ENCODE measurements at places on chromosomes 3 and 15.

- no peak for DNase-seq
Observed at GRCh38 chr3:133505813-133506212, 67.7 kb upstream of the CDV3 start.

DNA sequence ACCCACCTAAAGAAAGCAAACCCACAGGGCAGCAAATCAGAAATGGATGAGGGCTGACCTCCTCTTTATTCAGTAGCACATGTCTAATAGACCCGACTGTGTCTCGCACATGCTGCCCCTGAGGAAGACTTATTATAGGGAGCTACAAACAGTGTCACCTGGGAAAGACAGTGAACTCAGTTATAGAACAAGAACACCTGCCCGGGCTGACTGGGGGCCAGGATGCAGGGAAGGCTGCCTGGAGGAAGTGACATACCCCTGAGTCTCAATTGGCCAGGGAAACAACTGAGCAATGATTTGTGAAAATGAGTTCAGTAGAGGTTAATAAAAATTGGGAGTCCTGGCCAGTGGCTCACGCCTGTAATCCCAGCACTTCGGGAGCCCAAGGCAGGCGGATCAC, 78.7 kb upstream of the CGNL1 start:
- no peak for DNase-seq

DNA sequence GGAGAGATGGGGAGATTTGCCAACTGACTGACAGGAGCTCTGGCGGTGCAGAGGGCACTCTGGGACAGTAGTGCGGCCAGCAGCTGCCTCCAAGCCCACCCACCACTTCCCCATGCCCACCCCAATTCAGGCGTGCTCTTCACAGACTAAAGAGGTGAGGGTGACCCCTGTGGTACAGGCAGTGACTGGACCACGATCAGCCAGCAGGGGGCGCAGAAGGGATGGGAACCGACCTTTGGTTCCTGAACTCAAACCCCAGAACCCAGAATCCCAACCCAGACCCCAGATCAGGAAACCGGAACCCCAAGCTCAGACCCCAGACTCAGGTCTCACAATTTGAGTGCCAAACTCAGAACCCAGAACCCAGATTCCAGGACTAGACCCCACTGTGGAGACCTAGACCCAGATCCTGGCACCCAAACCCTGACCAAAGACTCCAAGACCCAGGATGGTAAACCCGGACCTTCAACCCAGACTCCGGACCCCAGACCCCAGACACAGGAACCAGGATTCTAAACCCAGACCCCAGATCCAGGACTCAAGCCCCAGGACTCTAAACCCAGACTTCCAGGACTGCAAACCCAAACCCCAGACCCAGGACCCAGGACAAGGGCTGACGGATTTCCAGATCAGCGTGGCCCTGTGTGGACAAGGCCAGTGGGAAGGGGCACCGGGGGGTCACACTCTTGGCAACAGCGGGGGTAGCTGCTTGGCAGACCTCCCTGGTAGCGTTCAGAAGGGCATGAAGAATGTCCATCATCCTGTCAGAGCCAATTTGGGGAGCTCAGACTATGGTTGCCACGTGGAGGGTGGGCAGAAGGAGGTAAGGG, 3.7 kb upstream of the MYL3 start:
- DNase-seq, result peak; percentile 86

DNA sequence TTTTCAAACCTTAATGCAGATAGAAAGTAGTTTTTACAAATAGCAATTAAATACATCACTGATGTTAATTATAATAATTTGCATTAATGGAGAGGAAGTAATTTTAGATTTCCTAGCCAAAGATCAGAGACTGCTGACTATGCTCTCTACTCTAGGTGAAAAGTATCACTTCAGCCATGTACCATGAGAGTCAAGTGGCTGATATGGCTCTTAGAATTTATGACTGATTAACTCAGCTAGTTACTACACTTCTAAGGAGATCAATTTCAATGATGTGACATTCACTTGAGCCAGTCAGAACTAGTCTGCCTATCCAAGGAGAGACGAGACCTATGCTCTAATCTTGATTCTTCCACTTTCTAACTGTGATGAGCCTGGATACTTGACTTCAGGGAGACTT, 405.7 kb upstream of the RORA start:
- no peak for DNase-seq

DNA sequence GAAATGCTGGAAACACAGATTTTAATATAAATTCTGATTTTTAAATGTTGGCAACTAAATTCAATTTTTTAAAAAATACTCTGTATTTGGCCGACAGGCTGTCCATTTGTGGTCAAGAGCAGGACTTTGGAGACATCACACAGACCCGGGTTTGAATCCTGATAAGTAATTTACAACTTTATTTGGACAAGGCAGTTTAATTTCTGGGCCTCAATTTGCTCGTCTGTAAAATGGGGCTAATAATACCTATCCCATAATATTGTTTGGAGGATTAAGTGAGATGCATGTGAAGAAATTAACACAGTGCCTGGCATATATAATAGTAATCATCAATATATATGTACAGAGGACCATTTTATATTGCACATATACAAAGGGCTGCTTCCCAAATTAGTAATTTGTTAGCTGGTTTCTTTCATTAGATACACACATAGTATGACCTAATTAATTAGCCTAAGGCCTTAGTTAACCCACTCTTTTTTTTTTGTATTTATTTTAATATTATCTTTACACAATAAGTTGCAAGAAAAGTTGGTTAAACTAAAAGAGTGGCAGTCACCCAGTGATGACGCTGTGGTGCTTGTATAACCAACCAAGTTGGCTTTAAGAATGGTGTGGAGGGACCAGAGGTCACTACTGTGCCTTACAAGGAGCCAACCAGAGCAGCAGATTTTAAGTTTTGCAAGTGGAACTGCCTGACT, 665 bp downstream of the PIGB start:
- DNase-seq, result no peak

- no peak for DNase-seq
Observed at GRCh38 chr15:96325541-96326327, 4.8 kb upstream of the NR2F2 start.

- no peak for DNase-seq
Observed at GRCh38 chr15:79924379-79924778, 27.6 kb upstream of the MTHFS start.

GRCh38 chr3:141272906-141273662, 41.5 kb downstream of the PXYLP1 start:
- DNase-seq, result no peak

DNA sequence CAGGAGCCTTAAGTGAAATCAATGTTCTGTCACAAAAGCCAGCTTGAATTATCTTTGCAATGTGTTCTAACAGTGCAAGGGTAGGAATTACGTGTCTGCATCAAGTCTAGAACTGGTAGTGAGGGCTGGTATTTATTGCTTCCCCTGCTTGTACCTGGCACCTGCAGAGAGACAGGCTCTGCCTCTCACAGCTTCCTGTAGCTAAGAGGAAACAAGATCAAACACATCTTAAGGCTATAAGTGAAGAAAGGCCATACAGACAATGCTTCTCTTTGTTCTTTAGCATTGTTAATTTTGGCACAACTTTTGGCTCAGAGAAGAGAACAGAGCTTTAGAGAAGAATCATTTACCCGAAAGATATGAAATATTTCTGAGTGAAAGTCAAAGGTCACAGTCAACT, 479.9 kb downstream of the GRM7 start:
- DNase-seq, result no peak

GRCh38 chr3:123779655-123780231, 104.4 kb downstream of the MYLK start:
- DNase-seq, result no peak

GRCh38 chr15:31488437-31489204, 162.0 kb downstream of the KLF13 start:
- DNase-seq, result no peak

DNA sequence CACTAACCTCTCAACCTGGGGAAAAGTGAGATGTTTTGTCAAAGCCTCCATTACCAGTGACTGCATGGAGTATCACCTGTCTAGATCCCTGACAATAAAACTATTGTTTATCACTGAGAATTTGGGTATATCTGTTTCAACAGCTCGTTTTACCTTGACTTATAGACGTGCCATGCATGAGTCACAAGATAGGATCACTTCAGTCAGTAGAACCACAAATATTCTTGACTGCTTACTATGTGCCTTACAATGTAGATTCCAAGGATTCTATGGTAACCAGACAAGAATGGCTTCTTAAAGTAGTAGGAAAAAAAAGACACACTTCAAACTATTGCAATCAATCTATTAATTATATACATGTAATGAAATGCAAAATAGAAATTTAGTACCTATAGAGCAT, 55.7 kb upstream of the GRM7 start:
- no peak for DNase-seq

GRCh38 chr3:54830658-54831057, 97.2 kb downstream of the LRTM1 start:
- DNase-seq, result no peak

DNA sequence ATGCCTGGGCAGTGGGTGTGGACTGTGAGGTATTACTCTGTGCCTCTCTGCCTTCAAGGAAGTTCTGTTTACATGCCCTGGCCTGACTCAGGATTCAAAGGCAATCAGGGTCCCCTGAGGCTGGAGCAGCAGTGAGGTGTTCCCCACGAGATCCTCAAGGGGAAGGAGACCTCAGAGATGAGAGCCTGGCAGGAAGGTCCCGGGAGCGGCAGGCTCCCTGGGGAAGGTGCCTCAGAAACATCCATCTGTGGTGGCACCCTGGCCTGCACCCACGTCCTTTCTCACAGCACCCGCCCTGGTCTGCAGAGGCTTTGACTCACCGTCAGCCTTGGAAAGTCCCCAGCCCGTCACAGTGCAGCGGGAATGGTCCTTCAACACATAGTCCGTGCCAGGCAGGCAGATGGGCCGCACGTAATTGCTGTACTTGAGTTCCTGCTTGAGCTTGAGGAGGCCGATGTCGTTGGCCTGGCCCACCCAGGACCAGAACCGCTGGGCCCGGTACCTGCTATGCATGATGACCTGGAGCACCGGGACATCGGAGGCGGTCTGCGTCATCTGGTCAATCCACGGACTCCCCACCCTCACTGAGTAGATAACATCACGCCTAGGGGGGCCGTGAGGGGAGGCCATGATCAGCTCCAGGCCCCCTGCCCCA, 3.6 kb downstream of the PRSS50 start:
- DNase-seq, result no peak

DNA sequence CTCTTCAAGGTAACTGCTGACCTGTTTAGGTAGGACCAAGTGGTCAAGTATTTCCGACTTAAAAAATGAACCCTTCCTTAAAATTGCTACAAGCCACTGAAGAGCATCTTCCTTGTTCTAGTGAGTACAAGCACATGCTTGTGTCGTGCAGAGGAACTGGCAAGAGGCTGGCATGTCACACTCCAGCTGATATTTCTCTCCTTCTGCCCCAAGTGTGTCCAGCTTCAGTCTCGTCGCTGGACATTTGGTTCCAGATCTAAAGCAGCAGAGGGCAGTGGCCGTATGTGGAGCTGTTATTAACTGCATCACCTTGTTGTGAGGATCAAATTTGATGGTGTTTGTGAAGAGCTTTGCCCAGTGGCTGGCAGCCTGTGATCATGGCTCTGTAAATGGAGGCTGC, 10.0 kb downstream of the RBP2 start:
- DNase-seq, result no peak

All from stimulated activated CD4-positive, alpha-beta T cell treated with anti-CD3 and anti-CD28 coated beads, TNF-alpha, amount 100 ng/mL, for 48 hours (primary cell).